ENCODE measurements at places on chromosomes 13 and 19.
A peak's percentile ranks its signal among the peaks of the same experiment; 100 is the strongest.

GRCh38 chr13:35978607-35979316 lies 152.4 kb downstream of the DCLK1 start:
- DNase-seq, result no peak

- no peak for DNase-seq
These were observed 368.3 kb downstream of the IRS2 start for GRCh38 chr13:109418111-109418510.

DNA sequence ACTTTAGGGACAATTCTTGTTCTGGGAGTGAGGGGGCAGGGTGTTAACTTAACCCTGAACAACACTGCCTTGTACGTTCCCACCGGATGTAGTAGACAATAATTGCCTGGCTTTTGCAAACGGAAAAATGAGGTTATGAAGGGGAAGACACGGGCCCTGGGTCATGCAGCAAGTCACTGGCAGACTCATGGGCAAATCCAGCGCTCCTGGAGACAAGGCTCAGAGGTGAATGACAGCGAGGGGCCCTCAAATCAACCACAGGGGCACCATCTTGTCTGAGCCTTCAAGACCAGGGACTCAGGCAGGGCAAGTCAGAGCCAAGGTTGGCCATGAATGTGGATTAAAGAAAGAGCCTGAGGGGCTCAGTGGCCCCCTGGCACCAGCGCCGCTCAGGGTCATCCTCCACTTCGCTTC lies 2.8 kb downstream of the RASA3 start:
- DNase-seq, result peak; percentile 68

DNA sequence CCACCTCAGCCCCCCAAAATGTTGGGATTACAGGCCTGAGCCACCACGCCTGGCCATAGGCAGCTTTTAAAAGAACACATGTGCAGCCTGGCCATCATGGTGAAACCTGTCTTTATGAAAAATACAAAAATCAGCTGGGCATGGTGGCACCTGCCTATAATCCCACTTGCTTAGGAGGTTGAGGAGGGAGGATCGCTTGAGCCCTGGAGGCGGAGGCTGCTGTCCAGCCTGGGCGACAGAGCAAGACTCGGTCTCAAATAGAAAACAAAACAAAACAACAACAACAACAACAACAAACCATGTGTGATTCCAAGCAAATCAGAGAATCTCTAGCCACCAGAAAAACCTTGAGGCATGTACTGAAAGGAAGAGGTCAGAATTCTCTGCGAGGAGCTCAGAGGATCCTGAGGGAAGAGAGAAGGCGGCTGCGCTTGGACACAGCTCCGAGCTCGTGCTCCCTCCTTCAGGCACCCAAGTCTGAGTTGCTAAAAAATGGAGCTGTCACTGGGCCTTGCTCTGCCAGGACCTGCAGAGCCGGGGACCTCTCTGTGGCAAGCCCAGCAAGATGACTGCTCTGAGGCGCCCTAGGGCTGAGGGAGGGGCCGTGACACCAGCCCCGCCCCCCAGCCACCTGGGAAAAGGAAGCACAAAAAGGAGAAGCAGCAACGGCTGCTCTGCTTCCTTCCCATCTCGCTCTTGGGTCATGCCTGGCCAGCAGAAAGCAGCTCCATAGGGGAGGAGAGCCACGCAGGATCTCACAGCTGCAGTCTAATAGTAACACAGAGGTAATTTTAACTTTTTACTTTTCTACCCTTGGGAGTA lies at the start of gene ARL11:
ARL11 (plus strand) TSS at position 677 of the 822 bp plus-strand sequence. CDS start 1,941 bp downstream, outside the sequence.
- peak; percentile 71 for DNase-seq

DNA sequence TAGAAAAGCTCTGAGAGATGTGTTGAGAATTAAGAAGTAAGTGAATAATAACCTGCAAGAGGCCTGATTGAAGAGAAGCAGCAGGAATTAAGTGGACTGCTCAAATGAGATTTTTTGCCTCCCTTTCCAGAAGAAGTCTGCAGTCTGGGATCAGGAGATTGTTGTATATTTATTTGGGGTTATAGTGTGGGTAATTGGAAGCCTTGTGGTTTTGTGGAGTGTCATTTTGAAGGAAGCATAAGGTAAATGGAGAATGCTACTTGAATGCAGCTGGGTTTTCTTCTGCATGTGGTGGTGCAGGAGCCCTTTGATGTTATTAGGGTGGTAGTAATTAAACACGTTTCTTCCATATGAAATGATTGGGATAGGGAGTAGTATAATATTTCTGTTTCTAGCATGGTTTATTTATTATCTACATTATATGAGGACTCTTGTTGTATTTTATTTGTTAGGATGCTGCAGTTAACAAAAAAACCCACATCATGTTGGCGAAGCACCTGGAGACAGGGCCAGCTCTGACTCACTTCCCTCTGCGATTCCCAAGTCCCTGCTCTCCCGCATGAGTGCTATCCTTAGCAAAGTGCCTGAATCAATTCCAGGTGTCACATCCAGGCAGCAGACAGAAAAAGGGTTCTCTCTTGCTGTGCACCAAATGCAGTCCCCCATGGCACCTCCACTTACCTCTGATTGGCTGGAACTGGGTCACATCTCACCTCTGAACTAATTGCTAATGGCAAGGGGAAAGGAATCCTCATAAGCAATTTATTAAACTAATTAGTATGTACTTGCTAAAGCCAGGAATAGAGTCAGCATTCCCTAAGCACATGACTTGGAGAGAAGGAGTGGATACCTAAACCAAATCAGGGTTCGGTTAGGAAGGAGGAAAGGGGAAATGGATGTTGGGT lies 54.8 kb downstream of the DGKH start:
- no peak for DNase-seq

DNA sequence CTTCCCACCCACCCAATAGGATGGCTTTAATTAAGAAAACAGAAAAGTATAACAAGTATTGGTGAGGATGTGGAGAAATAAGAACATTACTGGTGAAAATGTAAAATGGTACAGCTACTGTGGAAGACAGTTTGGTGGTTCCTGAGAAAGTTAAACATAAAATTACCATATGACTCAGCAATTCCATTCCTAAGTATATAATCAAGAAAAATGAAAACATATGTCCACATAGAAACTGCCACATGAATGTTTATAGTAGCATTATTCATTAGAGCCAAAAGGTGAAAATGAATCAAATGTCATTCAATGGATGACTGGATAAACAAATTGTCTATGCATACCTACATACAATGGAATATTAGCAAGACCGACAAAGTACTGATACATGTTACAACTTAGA lies 16.9 kb downstream of the DZIP1 start:
- no peak for DNase-seq

DNA sequence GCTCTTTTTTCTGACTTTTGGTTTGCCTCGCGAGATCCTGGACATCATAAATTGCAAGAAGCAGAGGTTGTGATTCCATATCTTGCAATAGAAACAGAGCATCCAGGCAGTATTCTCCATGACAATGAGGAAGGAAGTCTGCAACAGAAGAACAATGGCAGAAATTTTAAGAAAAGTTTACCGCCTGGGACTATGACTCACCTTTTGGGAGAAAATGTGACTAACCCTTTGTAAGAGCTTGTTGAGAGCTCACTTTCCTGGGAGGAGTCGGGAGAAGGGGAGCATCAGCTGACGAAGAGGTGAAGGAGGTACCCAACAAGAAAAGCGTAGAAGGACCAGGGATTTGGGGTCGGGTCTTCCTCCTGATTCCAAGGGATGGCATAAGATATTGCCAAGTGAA lies 34.3 kb upstream of the TNFSF11 start:
- no peak for DNase-seq

GRCh38 chr13:59532405-59532804 lies 631.3 kb downstream of the DIAPH3 start:
- no peak for DNase-seq

GRCh38 chr13:112261924-112262323 lies 114.2 kb upstream of the SPACA7 start:
- DNase-seq, result no peak

DNA sequence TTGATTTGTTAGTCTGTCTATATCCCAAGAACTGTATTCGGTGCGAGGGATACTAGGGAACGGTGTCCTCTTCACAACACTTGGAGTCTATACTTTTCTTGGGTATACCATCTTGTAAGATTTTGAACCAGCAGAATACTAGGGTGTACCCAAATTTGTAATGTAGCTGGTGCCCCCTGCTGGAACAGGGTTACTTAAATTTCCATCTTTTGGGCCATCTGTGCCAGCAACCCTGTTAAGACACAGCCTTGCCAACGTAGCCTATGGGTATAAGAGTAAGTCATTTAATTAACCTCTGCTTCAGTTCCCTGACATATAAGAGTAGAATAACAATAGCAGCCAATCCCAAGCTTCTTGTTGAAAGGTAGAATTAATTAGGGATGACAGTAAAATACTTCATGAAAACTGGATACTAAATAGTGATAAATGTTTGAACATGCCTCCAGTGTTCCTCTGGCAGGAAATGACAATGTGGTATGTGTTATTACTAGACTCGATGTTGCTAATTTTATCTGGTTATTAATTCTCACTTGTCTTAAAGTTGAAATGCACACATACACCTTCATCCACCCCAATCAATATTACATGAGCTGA lies 607.6 kb downstream of the FGF9 start:
- peak; percentile 77 for DNase-seq

DNA sequence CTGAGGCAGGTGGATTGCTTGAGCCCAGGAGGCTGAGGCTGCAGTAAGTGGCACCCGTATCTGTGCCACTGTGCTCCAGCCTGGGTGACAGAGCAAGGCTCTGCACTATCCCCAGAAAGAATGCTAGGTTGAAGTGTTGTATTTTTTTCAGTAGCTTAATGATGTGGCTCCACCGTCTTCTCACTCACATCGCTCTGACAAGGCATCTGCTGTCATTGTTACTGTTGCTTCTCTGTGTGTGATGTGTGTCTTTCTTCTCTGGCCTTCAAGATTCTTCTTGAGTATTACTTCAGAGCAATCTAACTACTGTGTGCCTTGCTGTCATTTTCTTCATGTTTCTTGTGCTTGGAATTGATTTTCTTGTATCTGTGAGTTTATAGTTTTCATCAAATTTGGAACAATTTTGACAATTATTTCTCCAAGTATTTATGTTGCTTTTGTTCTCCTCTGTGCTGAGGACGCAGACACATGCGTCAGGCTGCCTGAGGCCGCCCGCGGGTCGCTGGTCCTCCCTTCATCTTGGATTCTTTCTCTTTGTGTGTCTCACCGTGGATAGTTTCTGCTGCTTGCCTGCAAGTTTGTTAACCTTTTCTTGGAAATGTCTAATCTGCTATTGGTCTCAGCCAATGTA lies 10.8 kb downstream of the ADPRHL1 start:
- DNase-seq, result no peak

GRCh38 chr19:49884109-49884508 lies 6.6 kb downstream of the TBC1D17 start:
- no peak for DNase-seq

DNA sequence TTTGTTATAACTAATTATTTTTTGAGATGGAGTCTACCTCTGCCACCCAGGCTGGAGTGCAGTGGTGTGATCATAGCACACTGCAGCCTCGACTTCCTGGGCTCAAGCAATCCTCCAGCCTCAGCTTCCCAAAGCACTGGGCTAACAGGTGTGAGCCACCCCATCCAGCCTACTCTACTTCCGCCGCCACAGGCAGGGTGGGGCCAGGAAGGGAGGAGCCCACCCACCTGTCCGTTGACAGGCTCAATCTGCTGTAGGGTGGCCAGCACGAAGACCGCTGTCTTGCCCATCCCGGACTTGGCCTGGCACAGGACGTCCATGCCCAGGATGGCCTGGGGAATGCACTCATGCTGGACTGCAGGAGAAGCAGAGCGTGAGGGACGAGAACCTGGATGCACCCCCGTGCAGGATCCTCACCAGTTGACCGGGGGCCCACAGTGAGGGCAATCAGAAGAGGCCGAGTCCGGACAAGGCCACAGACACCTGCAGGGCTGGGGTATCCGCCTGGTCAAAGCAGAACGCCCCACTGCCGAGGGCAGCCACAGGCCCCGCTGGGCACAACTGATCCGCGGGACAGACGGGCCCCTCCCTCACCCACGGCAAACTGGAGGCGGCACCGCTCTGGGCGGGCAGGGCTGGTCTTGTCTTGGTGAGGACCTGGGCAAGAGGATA lies 6.7 kb downstream of the DDX39A start:
- no peak for DNase-seq

DNA sequence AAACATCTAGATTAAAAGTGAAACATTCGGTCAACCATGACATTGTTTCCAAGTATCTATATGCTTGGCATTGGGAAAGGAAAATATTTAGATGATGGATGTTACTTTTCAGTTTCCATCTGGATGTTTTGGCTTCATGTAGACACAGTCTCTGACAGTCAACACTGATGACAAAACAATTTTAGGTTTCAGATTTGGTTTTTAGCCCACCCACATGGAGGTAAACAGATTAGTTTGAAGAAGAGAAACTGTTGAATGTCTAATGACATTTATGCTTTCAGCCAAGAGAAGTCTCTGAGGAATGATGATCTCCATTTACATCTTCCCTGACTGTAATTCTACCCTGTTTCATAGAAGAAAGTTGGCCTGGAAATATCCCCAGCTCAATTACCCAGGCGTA lies 379.1 kb downstream of the SLITRK6 start:
- DNase-seq, result no peak

GRCh38 chr13:26529441-26529840 lies 28.0 kb upstream of the WASF3 start:
- peak; percentile 17 for DNase-seq

- no peak for DNase-seq
These were observed 28.1 kb downstream of the LATS2 start for GRCh38 chr13:21033212-21033840.

- DNase-seq, result no peak
These were observed 61.2 kb upstream of the TM9SF2 start for GRCh38 chr13:99439850-99440604.

- DNase-seq, result no peak
These were observed 6.3 kb upstream of the IGSF23 start for GRCh38 chr19:44607049-44607448.

- DNase-seq, result no peak
These were observed 137.1 kb downstream of the SLC7A1 start for GRCh38 chr13:29458419-29458818.

- no peak for DNase-seq
These were observed 42.7 kb downstream of the SERP2 start for GRCh38 chr13:44416301-44416700.

GRCh38 chr19:30513082-30513411 lies 140.9 kb downstream of the ZNF536 start:
- DNase-seq, result no peak

GRCh38 chr13:59303433-59303832 lies 860.3 kb downstream of the DIAPH3 start:
- no peak for DNase-seq

GRCh38 chr13:101611491-101612475 lies 159.3 kb downstream of the ITGBL1 start:
- DNase-seq, result no peak

DNA sequence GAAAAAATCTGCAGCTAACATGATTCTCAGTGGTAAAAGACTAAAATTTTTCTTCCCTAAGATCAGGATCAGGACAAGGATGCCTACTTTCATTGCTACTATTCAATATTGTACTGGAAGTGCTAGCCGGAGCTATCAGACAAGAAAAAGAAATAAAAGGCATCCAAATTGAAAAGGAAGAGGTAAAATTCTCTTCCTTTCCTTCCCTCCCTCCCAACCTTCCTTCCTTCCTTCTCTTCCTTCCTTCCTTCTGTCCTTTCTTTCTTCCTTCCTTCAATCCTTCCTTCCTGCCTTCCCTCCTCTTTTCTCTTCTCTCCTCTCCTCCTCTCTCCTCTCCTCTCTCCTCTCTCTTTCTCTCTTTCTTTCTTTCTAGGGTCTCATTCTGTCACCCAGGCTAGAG lies 26.7 kb upstream of the LRP3 start:
- no peak for DNase-seq

- no peak for DNase-seq
These were observed 8.2 kb upstream of the ZNF77 start for GRCh38 chr19:2952953-2953481.

GRCh38 chr13:110854866-110855265 lies 60.0 kb downstream of the ANKRD10 start:
- DNase-seq, result no peak

Measured in activated T-cell treated with anti-CD3 and anti-CD28 coated beads, Interleukin-2, amount 50 U/mL, for 48 hours (primary cell).